ENCODE measurements at places on chromosomes 13 and 19.

DNA sequence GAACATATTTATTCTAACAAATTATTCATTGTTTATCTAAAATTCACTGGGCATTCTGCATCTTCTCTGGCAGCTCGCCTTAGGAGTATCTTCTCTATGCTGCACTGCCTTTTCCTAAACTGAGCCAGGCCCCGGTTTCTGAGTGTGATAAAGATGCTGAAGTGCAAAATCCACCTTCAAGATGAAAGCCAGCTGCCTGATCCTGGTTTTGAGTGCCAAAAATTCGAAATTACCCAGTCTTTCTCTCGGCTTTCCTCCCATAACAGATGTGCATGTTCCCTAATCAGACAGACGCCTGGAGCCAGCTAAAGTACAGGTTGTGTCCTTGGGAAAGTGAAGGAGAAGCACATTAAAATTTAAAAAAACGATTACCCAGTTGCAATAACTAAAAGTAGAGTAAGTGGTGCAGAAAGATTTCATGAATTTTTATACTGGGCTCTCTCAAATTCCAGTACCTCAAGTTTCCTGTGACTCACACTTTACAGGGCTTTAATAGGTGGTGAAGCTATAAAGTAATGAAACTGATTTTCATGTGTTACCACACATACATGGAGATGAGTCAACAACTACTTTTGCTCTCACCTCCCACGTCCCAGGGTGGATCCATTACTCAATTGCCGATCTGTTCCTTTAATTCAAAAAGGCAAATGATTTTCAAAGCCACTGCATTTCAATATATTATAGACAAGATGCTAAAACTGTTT is 65.0 kb upstream of the GTF2F2 start:
- no peak for DNase-seq

- no peak for DNase-seq
Observed at GRCh38 chr13:41428155-41428554, 29.2 kb upstream of the RGCC start.

DNA sequence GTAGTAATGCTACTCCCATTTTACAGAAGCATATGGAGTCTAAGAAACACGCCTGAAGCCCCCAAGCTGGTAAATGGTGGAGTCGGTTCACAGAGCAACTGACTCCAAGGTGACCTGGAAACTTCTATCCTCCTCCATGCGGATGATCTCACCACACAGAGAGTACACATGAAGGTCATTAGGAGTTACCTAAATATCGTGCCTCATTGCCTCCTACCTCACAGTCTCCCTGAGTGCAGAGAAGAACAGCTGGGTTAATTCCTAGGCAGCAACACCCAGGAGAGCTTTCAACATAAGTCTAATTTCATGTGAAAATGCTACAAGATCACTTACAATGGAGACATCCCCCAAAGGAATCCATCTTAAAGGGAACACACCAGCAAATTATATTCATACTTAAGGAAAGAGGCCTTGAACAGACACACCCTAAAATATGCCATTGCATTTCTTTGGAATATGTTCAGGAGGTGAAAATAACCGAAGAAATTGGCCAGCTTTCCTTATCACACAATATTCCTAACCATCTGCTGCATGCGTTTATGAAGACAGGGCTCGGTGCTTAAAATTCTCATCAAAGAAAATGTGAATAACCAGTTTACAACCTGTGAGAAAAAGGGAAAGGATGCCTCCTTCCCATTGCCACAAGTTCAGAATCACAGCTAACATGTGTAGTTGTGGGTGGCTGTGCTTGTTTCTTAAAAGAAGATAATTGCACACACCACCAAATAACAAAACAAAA is 203.6 kb upstream of the NBEA start:
- DNase-seq: no peak

GRCh38 chr13:102758842-102759241 is 14.7 kb downstream of the TEX30 start:
- DNase-seq: no peak

DNA sequence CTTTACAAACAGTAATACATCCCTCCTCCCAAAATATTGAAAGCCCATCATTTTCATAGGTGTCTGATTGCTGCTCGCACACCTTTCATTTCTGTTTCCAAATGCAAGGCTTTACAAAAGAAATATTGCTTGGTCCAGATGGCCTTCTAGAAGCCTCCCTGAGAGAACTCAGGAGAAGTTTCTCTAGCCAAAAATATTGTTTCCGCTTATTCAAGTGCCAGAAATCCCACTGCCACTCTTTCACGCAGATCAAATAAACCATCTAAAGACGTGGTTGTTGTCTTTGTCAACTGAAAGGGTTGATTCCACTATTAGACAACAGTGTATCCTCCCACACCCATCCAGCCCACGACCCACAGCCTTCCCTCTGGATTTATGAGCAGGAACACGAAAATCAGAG is 96.2 kb downstream of the ZIC5 start:
- no peak for DNase-seq

GRCh38 chr13:112105892-112106291 is 38.9 kb downstream of the SOX1 start:
- DNase-seq: no peak

DNA sequence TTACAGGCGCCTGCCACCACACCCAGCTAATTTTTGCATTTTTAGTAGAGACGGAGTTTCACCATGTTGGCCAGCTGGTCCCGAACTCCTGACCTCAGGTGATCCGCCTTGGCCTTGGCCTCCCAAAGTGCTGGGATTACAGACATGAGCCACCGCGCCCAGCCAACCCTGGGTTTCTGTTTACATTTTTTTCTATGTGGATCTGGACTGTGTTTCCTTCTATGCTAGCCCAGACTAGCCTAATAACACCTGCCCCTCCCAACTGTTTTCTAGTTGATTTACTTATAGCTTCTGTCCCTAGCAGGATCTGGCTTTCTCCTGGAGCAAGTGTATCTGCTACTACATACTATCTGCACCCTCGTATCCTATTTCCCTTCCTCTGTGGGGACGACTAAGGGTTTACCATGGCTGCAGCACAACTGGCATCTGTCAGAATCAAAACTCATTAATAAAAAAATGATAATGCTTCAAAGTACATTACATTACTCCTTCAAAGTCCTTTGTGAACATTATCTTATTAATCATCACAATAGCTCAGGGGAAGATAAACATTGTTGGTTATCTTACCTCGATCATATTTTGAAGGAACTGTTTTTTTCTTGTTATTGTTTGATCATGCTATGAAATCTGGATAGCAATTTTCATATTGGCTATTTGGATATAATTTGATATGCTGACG is 228.3 kb downstream of the KLF5 start:
- no peak for DNase-seq

- no peak for DNase-seq
Observed at GRCh38 chr19:10983026-10983425, 22.2 kb downstream of the SMARCA4 start.

- DNase-seq: no peak
Observed at GRCh38 chr19:39138221-39139211, 12.9 kb downstream of the PAK4 start.

DNA sequence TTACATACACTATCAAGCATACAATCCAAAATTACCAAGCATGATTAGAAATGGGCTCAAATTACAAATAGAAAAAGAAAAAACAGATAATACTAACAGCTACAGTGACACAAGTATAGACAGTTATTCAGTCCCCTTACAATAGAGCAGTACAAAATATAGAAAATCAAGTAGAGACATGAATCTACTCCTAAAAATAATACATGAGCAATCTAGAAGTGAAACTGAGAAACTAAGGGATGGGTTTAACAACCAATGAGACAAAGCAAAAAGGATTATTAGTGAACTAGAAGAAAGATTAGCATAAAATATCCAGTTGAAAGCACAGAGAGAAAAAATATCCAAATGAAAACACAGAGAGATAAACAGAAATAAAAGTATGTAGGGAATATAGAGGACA is 426.7 kb downstream of the TBC1D4 start:
- DNase-seq: no peak

DNA sequence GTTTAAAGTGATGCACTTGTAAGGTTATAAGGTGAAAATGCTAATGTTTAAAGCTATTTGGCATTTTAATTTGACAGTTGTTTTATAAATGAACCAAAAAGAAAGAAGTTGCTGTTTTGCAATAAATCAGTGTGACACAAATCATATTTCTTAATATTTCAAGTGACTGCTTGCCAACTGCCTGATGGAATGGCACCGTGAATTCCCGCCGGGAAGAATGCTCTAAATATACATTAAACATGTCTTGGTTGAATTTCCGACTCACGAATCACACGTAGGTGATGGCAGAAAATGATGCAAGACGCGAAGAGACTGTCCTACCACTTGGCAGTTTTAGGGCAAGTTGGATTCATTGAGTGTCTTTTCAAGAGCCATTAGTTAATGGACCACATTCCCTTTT is 3.1 kb upstream of the GJB2 start:
- DNase-seq: no peak

DNA sequence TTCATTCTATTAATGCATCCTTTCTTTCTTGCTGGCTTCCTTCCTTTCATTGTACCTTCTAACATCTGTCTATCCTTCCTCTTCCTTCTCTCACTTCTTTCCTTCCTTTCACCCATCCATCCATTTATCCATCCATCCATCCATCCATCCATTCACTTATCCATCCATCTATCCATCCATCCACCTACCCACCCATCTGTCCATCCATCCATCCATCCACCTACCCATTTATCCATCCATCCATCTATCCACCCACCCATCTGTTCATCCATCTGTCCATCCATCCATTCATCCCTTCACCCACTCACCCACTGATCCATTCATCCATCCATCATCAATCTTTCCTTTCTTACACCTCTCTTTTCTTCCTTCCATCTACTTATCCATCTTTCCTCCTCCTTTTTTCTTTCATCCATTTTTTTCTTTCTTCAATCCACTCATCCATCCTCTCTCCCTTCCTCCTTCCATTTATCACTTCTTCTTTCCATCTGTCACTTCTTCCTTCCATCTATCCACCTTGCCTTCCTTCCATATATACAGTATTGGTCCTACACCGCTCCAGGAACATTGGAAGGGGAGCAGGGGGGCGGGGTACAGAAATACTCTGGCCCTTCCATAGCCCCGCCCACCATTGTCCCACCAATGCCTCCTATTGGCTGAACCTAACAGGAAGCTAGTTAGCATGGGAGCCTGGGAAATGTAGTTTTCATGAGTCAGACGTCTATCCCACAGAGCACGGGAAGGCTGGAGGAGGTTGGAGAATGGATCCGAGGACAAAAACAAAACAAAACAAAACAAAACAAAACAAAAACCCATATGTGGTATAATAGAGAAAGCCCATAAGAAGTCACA is 45.9 kb downstream of the MBD3L1 start:
- no peak for DNase-seq

- no peak for DNase-seq
Observed at GRCh38 chr19:13623716-13624710, 117.7 kb upstream of the CACNA1A start.

GRCh38 chr19:51478381-51479234 is at the start of gene CEACAM18:
TSS of gene CEACAM18 (plus strand) at chr19:51478539.
- no peak for DNase-seq

DNA sequence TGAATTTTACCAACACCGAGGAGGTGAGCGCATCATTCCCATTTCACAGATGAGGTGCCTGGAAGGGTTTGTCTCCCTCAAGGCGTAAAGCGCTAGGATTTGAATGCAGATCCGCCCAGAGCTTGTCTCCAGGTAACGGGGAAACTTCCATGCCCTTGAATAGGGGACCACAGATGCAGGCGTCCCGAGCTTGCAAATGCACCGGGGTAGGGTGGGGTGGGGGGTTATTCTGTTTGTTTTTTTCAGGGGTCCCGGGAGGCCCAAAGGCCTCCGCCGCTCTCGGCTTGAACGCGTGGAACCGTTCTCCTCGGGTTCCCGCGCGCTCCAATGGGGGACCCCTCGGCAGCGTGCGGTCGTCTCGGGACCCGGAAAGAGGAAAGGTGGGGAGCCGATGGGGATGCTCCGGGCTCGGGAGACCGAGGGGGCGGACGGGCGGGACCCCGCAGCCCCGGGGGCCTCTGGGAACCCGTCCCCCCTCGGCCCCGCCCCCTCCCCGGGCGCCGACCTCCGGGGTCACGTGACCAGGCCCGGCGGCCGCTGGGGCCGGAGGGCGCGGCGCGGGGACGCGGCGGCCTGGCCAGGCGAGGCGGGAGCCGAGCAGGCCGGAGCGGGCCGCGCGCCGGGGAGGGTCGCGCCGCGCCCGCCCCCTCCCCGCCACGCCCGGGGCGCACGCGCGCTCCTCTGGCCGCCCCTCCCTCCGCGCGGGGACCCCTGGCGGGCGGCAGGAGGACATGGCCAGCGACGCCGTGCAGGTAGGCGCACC is at the start of gene PKN1:
TSS of gene PKN1 (plus strand) at position 516 of the 763 bp plus-strand sequence. CDS start at position 732, 216 bp downstream.
- no peak for DNase-seq

DNA sequence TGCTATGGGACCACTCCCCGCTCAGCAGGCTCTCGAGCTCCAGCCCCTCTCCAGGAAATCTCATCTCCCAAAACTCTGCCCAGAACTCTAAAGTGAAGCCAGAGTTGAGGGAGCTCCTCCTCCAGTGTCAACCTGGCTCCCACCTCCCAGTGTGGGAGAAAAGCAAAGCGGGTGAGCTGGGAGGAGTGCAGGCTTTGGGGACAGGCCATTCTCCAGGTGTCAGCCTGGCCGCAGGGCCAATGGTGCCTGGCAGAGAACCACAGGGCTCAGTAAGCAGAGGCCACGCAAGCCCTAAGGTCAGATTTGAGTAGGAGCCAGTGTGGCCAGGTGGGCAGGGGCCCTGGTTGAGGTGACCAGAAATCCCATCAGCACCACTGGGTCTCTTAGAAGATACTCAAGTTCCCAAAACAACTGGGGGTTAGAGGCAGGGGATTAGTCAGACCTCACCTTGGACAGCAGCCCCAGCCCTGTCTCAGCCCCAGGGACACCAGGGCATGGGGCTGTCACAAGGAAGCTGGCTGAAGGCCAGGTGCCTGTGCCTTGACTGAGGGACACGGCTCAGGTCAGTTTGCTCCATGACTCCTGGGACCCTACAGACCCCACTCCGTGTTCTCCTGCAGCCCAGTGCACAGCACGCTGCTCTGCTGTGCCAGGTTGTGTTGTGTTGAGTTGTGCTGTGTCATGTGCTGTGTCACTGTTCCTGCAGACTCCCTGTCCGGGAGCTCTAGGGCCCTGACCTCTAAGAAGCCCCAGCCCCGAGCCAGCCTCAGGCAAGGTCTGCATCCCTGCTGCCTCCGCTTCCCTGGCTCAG is 2.8 kb upstream of the ZNF181 start:
- DNase-seq: no peak

- DNase-seq: no peak
Observed at GRCh38 chr19:30437869-30438268, 65.7 kb downstream of the ZNF536 start.

DNA sequence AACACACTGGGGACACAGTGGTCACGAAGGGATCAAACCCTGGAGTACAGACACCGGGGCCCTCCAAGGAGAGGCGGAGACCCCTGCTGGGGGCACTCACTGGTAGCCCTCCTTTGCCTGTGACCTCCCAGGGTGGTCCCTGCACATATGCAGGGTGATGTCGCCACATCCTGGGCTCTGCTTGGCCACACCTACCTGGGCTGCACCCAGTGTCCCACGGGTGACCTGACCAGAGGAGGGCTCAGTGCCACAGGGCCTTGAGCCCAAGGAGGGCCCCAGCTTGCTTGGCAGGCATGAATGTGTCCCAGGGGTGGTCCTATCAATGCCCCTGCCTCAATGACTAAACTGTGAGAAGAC is 4.1 kb downstream of the PCID2 start:
- no peak for DNase-seq

Measured in omental fat pad (tissue), 4 donors.